ENCODE measurements at places on chromosomes 2 and 18.

GRCh38 chr2:215727507-215728503, 285.5 kb downstream of the MREG start:
- no peak for DNase-seq

DNA sequence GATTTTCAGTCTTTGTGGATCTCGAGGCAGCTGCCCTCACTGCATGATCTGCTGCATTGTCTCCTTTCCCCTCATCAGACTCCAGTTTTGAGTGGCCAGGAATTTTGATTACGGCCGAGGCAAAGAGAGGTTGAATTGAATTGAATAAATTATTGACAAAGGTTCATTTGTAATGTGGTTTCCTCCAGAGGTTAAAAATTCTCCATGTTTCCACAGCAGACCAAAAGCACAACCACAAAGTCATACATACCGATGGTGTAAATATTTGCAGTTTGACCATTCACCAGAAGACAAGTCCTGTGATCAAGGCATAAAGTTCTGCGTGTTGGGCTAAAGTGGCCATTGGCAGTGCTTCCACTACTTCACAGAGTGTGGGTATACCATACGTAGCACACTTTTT, 343.8 kb upstream of the MYT1L start:
- no peak for DNase-seq

DNA sequence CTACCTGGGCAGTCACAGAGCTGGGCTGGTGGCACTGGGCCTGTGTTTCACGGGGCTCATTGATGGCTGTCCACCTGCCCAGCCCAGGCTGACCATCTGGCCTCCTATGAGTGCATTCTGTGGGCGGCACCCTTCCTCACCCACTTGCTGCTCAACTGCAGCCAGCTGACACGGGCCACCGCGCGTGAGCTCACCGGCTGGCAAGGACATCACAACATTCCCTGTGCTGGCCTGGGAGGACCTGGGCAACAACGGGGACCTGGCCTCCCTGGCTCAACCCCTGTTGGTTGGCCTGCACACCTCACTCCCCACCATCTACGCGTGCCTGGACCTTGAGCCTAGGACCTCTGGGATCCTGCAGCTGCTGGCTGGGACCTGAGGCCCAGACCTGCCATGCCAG, 98.2 kb upstream of the DTNA start:
- no peak for DNase-seq

DNA sequence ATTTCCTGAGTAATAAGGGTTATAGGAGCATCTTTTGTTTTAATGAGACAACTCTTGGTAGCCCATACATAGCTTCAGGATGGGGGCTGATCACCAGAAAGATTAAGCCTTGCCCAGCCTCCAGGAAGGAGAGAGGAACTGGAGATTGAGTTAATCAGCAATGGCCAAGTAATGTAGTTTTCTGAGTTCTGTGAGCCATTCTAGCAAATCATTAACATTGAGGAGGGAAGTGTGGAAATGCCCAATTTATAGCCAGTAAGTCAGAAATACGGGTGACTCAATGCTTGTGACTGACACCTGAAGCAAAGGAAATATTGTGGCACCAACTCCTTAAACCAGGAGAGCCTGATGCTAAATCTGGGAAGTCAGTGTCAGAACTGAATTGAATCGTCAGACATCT, 205.1 kb upstream of the SRD5A2 start:
- DNase-seq: no peak

DNA sequence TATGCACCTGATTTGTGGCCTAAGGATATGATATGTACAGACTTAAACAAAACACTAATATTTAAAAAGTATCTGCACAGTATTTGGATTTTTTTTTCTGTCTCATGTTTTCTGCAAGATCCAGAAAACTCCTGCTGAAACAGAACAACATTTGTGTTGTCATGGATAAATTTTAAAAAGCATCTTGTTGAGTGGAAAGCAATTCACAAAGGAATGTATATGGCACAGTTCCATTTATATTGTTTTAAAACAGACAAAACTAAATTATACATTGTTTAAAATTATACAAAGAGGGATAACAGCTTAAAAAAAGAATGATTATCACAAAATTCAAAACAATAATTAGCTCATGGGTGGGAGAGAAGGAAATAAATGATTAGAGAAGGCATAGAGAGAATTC, 193.5 kb downstream of the PPP1R1C start:
- no peak for DNase-seq

DNA sequence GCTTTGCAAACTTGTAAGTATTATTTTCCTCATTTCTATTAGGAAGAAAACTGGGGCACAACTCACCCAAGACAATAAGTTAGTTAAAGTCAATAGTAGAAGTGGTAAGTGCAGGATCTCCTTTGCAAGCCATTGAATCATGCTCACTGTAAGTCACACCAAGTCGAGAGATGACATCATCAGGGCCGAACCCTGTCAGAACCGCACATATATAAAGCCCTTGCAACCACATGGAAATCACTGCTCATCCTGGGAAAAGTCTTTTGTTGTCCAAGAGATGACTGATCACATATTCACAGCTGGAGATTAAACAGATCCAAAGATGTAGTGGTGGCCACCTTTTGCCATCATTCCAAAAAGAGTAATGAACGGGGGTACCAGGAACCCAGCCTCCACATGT, 484.8 kb upstream of the ID2 start:
- DNase-seq: no peak

GRCh38 chr2:241721852-241722251, 12.6 kb upstream of the D2HGDH start:
- DNase-seq: no peak

DNA sequence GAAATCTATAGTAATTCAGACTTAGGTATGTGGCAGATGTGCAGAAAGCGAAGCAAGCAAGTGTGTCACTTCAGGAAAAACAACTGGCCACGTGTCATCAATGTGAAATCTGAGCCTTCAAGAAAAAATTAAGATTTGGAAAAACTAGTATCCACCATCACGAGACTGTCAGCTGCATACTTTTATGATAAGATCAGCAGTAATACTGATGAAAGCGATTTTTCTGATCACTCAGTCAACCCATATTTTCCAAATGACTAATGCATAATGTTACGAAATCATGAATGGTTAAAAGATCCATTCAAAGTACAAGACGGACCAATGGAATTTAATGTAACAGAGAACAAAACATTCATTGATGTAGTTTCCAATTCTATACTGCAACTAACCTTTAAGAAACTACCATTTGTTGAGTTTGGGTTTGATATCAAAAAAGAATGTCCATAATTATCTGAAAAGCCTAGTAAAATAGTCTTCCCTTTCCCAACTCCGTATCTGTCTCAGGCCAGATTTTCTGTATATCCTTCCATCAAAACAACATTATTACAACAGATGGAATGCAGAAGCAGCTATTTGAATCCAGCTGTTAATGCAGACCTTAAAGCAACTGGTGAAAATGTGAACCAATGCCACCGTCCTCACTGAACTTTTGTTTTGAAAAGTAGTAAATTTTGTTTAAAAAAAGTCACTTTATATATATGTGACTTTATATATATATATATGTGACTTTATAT, 17.0 kb upstream of the BCL2 start:
- no peak for DNase-seq

DNA sequence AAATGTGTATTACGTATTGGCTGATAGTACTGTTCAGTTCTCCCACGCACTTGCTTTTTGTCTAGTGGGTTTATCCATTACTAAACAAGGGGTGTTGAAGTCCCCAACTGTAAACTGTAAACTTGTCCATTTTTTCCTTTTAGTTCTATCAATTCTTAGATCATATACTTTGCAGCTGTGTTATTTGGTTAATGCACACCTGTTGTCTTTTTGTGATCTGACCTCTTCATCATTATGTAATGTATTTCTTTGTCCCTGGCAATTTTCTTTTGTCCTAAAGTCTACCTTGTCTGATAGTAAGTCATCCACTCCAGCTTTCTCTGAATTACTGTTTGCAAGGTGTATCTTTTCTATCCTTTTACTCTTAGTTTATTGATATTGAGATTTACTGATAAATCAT, 21.9 kb downstream of the MCEE start:
- DNase-seq: no peak

DNA sequence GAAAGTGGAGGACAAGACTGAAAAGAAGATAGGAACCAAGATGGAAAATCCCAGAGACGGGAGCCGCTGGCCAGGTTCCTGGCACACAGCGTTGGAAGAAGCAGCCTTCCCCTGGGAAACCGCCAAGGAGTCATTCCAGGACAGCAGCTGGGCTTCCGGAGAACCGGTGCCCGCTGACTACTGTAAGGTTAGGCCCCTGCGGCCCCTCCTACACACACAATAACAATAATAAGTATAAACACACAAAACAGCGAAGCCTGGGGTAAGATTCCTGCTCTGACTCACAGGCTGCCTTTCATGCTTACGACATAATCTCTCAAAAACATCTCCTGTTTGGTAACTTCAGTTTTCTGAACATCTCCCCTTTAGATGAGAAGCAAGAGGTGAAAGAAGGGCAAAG, 28.1 kb upstream of the MYCN start:
- DNase-seq: peak; percentile 28

Measured in endodermal cell (in vitro differentiated cells).